Activated CD4-positive, alpha-beta T cell treated with anti-CD3 and anti-CD28 coated beads for 48 hours (primary cell): ENCODE measurements at places on chromosomes 5 and 9.
A peak's percentile ranks its signal among the peaks of the same experiment; 100 is the strongest.

GRCh38 chr9:94576131-94576530 is 17.5 kb downstream of the FBP2 start:
- no peak for DNase-seq

GRCh38 chr9:36120705-36121104 is 15.8 kb upstream of the GLIPR2 start:
- no peak for DNase-seq

- DNase-seq: no peak
Measured at GRCh38 chr5:30832519-30832918, 361.0 kb upstream of the CDH6 start.

GRCh38 chr9:5971740-5972139 is 43.7 kb downstream of the RANBP6 start:
- no peak for DNase-seq

GRCh38 chr5:172162323-172162986 is 25.6 kb downstream of the STK10 start:
- DNase-seq: no peak

- no peak for DNase-seq
Measured at GRCh38 chr9:35519692-35520363, 29.9 kb downstream of the RUSC2 start.

- no peak for DNase-seq
Measured at GRCh38 chr9:130267930-130268329, 2.4 kb downstream of the HMCN2 start.

DNA sequence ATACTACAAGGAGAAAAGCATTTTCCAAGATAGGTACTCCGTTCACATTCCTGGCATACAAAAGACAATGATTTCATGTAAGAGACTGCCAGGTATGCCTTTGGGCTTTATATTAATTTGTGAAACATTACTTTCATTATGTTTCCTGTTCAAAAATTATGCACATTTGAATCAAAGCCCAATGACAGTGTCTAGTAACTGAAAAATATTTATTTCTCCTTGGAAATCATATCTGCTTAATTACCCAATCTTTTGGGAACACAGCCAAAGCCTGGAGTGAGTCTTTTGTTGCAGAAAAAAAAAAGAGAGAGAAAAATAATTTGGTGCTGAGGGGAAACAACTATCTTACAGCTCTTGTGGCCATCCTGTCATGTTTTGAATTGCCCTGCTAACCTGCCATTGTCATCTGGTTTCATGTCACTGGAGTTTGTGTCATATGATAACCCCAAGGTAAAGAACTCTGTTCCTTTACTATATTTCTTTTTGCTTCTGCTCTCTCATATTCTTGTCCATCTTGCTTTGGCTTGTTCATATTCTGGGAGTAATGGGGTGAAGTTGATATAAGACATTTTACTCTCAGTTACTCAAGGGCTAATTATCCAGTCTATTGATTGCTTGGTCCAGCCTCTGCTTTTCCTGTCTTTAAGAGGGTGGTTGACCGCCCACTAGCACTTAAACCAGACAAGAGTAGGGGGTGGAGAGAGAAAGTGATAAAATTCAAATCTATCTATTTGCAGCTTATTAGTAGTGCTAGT is 238.3 kb upstream of the NUDT12 start:
- DNase-seq: no peak

DNA sequence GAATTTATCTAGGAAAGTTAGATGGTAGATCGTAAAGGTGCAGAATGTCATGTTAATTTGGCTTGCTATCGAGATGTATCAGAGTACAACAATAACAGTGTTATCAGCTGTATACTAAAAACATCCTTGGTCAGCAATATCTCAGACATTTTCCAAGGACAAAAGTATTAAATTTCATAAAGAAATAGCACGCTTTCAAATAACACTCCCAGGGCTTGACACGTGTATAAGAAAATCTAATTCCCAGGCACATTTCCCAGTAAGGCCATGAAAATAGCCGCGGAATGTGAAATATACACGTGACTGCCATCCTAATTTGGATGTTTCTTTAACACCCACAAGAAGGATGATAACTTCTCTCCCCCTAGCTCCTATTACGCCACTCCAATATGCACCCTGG is 17.7 kb upstream of the SYK start:
- DNase-seq: no peak

- DNase-seq: no peak
Measured at GRCh38 chr5:179371681-179372680, 26.7 kb upstream of the ADAMTS2 start.

DNA sequence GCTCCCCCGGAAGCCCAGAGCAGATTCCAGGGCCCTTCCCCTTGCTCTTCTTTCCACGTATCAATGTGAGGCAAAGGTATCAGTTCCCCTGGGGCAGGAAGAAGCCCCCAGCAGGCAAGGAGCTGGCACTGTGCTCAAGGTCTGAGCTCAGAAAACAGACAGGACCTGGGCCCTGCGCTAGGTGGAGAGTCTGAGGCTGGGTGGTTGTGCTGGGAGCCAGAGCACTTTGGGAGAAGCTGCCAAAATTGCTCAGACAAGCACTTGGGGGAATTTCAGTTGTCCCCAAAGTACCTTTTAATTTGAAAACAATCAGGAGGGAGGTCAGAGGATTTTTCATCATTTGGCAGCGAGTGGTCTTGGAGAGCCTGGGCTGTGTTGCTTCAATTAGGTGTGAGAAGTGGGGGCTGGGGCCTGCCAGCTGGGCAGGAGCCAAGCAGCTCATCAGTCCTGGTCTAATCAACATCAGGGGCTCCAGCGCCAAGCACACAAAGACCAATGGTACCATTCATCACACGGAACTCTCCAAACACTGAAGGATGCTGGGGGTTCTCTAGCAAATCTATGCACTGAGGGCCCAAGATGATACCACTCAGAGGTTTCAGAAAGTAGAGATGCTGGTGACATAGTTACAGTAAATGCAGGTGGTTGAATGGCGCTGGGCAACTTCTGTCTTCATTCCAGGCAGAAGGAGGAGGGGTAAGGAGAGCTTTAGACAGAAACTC is 176.5 kb downstream of the SNX18 start:
- DNase-seq: no peak

DNA sequence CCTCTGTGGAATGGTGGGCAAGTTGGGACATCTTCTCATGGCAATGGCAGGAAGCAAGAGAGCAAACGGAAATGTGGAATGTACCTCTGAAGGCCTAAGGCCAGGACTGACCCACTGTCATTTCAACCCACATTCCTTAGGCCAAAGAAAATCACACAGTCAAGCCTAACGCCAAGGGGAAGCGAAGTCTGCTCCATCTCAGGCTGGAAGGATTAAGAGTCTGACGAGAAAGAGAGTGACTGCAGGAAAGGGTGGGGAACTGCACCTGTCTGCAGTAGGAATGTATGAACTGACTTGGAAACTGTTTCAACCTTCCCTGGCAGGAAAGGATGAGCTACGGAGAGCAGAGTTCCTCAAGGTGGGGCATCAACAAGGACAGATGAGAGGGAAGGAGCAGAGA is 90.2 kb upstream of the TAS2R1 start:
- no peak for DNase-seq

GRCh38 chr5:165735388-165735787 is 2230.0 kb downstream of the MAT2B start:
- DNase-seq: no peak

GRCh38 chr9:136572828-136573625 is 27.2 kb upstream of the NOTCH1 start:
- DNase-seq: no peak

DNA sequence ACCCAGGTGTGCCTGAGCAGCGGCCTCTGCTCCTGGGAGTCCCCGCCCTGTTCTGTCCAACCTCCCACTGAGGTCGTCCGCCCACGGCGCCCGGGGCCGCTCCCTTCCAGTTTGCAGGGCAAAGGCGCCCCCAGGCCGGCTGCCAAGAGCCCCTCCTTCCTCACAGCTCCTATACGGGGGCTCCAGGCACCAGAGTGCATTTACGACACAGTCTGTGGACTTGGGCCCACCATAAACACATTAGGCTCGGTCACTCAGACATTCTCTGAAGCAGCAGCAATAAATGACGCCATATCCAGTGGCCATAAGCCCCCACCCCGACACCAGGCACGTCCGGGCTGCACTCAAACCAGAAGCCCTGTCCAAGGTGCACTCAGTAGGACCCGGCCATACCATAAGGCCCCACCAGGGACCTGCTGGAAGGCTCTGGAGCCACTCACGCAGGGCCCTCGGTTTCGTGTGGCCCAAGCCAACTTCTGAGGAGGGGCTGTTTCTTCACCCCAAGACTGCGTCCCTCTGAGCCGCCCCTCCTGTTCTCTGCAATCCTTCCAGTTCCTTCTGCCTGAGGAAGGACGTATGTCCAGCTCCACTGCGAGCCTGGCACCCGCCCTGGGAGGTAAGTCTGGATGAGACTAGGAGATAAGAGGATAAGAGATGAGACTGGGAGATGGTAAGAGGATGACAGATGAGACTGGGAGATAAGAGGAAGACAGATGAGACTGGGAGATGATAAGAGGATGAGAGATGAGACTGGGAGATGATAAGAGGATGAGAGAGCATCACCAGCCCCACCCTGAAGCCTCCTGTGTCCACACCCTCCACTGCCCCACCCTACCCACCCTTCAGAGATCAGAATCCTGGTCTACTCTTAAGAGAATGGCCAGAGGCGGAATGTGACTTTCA is 26.7 kb downstream of the SLC6A18 start:
- no peak for DNase-seq

GRCh38 chr5:73564675-73565074 is 764 bp downstream of the ANKRA2 start:
- peak; percentile 26 for DNase-seq
